ENCODE measurements at places on chromosomes 16 and 17. TPM values are rescaled to one million over a fixed set of nuclear protein-coding genes. Genes with fewer than 3 reads are reported as not detected.
A peak's percentile ranks its signal among the peaks of the same experiment; 100 is the strongest.

GRCh38 chr17:2688351-2689342 is 22.9 kb downstream of the CLUH start:
- DNase-seq: no peak

The MSLN gene
- total RNA-seq: 0.20 TPM

DNA sequence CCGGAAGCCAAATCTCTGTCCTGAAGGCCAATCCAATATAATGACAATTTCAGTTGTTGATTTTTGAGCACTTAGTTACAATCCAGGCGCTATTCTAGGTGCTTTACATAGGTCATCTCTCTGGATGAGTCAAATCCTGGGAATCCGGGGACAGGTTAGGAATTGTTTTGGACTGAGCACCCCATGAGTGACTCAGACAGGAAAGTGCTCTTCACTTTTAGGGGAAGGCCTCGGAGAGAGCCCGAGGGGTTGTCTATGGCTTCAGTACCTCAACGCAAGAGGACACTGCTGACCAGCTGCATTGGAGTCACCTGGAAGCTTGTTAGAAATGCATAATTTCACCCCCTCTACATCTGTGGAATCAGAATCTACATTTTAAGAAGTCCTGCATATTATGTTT is 108.8 kb downstream of the IRX5 start:
- no peak for DNase-seq

DNA sequence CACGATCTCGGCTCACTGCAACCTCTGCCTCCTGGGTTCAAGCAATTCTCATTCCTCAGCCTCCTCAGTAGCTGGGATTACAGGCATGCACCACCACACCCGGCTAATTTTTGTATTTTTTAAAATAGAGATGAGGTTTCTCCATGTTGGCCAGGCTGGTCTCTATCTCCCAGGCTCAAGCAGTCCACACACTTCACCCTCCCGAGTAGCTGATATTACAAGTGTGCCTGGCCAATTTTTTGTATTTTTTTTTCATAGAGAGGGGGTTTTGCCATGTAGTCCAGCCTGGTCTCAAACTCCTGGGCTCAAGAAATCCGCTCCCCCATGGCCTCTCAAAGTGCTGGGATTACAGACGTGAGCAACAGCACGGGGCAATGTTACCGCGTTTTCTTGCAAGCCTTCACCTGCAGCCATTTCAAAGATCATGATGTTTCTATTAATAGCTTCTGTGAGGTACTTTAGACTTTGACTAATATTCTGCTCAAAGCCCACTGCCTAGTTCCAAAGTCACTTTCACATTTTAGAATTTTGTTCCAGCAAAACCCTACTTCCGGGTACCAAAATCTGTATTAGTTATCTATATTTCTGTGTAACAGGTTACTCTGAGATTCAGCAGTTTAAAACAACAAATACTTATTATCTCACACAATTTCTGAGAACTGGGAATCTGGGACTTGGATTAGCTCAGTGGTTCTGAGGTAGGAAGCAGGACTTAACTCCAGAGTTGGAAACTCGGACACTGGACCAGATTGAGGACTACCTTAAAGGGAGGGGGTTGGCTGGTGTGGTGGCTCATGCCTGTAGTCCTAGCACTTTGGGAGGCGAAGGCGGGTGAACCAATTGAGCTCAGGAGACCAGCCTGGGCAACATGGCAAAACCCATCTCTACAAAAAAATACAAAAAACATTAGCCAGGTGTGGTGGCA is 12.0 kb upstream of the MED13 start:
- DNase-seq: no peak

DNA sequence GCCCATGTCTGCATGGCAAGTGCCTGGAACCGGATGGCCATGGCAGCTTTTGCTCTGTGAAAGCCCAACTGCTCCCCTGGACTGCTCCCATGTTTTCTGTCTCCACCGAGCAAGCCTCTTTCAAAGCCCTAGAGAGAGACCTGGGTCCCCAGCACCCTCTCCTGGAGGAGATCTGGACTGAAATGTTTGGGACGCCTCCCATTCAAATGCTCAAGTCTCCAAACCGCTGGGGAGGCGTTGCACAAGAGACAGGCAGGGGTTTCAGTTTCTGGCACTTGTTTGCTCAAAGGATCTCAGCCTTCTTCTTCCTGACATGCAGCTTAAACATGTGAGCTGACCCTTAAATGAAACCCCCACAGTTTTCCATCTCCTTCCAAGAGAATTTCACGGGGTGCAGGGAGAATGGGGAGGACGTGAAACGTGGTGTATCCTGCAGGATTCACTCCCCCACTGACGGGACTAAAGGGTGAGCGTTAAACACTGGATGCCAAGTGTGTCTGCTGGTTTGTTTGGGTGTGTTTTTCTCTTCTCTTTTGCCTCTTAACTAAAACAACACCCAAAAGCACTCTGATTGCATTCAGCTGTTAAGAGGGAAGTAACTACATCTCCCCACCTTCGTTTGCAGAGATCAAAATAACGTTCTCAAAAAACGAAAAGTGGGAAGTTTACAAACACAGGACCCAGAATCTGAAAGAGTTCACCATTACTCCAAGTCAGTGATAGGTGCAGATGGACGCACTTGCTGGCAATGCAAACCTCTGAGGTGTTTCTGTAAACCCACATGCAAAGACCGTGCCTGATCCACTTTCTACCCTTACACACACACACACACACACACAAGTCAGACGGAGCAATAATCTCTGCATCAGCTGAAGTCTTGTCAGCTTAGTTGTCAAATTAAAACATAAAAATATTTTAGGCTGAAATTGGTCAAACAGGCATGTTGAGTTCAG is 256.9 kb downstream of the C16orf95 start:
- peak; percentile 11 for DNase-seq

The SSTR5 gene
- not detected for total RNA-seq

DNA sequence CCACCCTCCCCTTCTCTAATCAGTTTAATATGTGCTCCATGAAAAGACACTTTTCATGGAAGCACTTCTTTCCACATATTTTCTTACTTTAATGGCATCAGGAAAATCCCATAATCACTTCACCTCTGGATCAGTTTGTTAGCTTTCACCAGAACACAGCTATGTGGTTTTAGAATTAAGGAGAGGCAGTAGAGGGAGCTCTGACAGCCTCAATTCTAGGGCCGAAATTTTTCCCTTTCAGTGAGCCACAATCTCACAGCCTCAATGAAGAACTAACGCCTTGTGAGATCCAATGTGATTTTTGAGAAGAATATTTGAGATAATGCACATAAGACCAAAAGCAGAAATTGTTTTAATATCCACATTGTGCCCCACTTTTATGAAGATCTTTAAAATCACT is 1494.0 kb upstream of the CDH8 start:
- no peak for DNase-seq
